Testis (tissue), 5 donors: ENCODE measurements at places on chromosomes 3 and 15.

GRCh38 chr15:74396445-74397238 is 29.2 kb upstream of the CYP11A1 start:
- DNase-seq = no peak

GRCh38 chr3:128569756-128570155 is 76.8 kb upstream of the GATA2 start:
- no peak for DNase-seq

GRCh38 chr3:1330107-1330506 is 237.3 kb downstream of the CNTN6 start:
- no peak for DNase-seq

GRCh38 chr15:29968895-29969561 is 113.7 kb upstream of the GOLGA8J start:
- DNase-seq = peak; percentile 39

- DNase-seq = no peak
Observed at GRCh38 chr3:151087648-151088047, 2.2 kb downstream of the MED12L start.

- DNase-seq = no peak
Observed at GRCh38 chr3:110925798-110926197, 145.8 kb upstream of the NECTIN3 start.

DNA sequence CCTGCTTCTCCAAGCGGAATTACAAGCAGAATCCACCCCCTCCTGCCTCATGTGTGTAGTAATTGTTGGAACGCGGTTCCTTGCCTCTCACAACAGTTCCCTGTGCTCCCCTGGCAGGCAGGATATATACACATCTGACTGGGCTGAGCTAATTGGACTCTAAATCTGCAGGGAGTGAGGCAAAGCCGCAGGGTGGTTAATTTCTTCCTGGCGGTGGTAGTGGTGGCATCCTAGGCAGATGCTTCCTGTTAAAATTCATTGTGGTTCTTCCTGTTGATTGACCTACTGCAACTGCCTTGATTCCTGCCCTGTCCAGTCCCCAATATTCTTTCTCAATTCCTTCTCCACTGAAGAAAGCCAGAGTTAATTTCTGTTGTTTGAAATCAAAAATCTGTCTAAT is 202.9 kb upstream of the PROK2 start:
- DNase-seq = no peak

GRCh38 chr3:103170651-103171050 is 735.8 kb downstream of the ZPLD1 start:
- DNase-seq = no peak

GRCh38 chr3:127768346-127769008 is 53.8 kb downstream of the MGLL start:
- DNase-seq = no peak

DNA sequence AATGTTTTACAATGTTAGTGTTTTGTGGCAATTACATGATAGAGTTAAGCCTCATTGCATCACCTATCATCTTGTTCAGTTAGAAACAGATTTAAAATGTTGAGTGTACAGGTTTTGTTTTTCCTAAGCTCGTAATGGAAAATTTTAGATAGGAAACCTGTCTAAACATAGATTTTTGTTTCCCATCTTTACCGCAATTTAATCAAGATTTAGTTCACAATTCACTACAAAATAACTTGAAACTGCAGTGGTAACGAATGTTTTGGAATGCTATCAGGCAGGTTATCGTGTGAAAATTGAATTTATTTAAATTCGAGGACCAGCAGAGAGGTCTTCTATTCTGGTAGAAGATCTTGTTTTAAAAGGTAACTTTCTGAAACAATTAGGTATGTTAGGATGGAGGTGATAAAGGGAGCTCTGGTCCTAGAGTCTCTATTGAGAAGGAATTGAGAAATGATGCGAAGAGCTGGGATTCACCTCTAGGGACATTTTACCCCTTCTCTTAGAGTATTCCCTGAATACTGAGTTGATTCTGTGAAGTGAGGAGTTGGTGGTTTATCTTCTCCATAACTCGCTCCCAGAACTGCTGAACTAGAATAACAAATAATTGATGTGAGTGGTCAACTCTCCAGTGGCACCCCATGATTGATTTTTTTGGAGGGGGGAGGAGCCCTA is 1.4 kb downstream of the DOCK3 start:
- no peak for DNase-seq

GRCh38 chr3:47323431-47324277 is 40.9 kb downstream of the KLHL18 start:
- DNase-seq = no peak

GRCh38 chr15:42088801-42089640 is 5.3 kb downstream of the PLA2G4D start:
- no peak for DNase-seq

GRCh38 chr3:187902936-187903335 is 157.7 kb upstream of the BCL6 start:
- DNase-seq = no peak

DNA sequence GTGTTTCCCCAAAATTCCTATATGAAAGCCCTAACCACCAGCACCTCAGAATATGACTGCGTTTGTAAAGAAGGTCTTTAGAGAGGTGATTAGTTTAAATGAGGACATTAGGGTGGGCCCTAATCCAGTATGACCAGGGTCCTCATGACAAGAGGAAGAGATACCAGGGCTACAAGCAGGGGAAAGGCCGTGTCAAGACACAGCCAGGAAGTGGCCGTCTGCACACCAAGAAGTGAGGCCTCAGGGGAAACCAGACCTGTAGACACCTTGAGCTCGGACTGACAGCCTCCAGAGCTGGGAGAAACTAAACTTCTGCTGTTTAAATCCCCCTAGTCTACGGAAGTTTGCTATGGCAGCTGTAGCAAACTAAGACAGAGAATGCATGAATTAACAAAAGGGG is 14.2 kb downstream of the KIF7 start:
- no peak for DNase-seq
